ENCODE measurements at places on chromosomes 11 and 22. TPM values are rescaled to one million over a fixed set of nuclear protein-coding genes. Genes with fewer than 3 reads are reported as not detected.
A peak's percentile ranks its signal among the peaks of the same experiment; 100 is the strongest.

GRCh38 chr22:31212783-31213629, 908 bp downstream of the LIMK2 start:
- DNase-seq = no peak

Gene SBF2
- 31.7 TPM for total RNA-seq

- DNase-seq = no peak
These were observed 673.3 kb downstream of the CNTN5 start for GRCh38 chr11:99693941-99694492.

- no peak for DNase-seq
These were observed 16.8 kb downstream of the MUC2 start for GRCh38 chr11:1091332-1092083.

- DNase-seq = no peak
These were observed 51.6 kb downstream of the DHCR7 start for GRCh38 chr11:71396548-71397123.

DNA sequence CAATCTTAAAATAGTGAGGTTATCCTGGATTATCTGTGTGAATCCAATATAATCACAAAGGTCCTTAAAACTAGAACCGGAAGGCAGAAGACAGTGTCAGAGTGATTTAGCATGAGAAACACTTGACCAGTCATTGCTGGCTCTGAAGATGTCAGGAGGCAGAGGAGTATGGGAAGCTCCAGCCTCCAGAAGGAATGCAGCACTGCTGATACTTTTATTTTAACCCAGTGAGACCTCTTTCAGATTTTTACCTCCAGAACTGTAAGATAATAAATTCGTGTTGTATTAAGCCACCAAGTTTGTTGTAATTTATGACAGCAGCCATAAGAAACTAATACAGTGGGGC, 134.4 kb upstream of the ZC3H12C start:
- DNase-seq = no peak

Gene FGF19
- total RNA-seq = not detected

GRCh38 chr22:49132009-49132408, 695.7 kb downstream of the BRD1 start:
- no peak for DNase-seq

Gene PATE4
- total RNA-seq = not detected

- DNase-seq = no peak
These were observed 113.6 kb upstream of the ANO5 start for GRCh38 chr11:22079133-22079872.

DNA sequence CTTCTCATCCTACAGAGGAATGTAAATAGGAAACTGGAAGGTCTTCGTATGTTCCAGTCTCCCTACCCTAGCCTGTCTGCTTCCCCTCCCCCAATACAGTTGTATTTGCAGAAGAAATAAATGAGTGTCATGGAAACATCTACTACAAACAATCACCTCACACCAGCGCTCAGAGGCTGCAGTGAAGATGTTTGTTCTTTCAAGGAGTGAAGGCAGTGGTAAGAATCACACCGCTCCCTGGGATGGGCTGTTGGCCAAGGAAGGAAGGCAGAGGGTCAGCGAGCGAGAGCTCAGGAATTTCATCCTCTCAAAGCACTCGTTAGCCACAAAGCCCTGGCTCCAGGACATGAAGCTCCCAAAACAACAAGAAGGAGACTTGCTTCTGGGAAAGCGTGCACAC, 1.1 kb upstream of the IGSF9B start:
- no peak for DNase-seq

DNA sequence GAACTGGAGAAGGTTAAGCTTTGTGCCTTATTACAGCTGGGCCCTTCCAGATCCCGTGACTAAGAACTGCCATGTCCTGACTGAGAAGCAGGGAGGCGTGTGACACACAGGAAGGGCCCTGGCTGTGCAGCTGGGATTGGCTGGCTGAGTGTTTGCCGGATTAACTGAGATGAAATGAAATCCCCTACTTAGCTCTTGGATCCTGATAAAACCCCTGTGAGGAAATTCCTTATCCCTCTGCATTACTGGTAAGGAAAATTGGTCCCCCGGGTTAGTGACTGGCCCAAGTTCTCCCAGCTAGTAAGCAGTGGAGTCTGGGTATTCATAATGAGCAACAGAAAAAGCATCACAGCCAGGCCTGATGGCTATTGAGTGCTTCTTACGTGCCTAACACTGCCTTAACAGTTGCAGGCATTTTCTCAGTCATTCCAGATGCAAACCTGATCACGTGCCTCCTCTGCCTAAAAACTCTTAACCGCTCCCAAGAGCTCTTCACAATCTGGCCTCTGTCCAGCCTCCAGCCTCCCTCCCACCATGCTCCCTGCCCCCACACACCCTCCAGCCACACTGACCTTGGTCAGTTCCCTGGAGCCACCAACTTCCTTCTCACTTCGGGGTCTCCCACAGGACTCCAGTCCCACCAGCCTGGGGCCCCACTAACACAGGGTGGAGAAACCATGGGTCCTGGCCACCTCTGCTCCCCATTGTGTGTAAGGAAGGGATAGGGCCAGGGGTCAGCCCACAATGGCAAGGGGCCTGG, 37.8 kb downstream of the ARRB1 start:
- DNase-seq = no peak

Gene MPPED2
- 0.39 TPM for total RNA-seq

GRCh38 chr11:118366287-118366686, 6.9 kb downstream of the UBE4A start:
- DNase-seq = no peak

Gene LUZP2
- total RNA-seq = not detected

Gene FXYD6
- total RNA-seq = 7.3 TPM

DNA sequence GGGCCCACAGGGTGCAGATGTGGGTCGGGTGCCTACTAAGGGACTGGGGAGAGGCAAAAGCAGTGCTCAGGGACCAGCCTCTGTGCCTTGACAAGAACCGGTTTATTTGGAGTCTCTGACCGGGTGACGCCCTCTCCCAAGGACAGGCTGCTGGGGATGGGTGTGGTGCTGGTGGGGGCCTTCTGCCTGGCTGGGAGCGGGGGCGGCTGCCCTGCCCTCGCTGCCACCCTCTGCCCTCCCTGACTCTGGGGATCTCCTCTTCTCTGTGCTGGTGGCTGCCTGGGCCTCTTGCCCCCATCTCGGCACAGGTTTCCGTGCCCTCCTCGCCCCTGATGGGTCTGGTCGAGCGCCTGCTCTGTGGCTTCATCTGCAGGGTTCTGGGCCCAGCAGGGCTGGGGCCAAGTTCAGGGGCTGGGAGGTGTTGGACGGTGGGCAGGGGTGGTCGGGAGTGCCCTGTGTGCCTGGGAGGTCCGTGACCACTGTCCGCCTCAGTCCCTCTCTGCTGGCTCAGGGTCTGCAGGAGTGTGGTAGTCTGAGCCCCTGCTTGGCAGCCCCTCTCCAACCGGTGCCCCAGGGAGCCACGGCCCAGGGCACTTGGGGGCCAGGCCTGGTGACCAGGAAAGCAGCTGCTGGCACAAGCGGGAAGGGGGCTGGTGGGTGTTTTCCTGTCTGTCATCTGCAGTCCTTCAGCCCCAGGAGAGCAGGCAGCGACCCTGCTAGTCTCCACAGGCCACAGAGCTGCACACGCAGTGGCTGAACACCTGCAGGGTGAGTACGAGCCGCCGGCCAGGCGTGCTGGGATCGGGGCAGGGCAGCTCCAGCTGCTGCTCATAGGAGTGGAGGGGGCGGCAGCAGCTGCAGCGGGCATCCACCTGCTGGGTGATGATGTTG, 23.5 kb downstream of the MUC6 start:
- no peak for DNase-seq

- DNase-seq = peak; percentile 31
These were observed 10.5 kb upstream of the MFNG start for GRCh38 chr22:37496651-37497050.

DNA sequence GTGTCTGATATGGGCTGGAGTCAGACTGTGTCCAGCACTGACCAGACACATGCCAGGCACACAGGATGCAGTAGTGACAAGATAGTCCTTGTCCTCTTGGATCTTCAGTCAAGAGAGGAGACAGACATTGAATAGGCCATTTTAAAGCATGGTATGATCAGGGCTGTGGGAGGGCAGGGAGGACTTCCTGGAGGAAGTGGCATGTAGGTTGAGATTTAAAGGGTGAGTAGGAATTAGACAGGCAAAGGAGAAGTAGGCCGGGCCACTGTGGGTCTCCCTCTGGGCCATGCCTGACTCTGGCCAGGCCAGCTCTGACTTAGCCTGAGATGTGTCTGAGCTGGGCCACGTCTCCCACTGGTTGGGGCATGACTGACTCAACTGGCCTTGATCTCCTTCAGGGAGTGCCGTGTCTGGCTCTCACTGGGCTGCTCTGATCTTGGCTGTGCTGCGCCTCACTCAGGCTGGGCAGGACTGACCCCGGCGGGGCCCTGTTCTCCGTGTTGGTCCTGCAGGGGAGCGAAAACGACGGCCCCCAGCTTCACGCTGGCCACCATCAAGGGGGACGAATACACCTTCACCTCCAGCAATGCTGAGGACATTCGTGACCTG, 71.2 kb downstream of the MYO7A start:
- DNase-seq = no peak

- DNase-seq = no peak
These were observed 2.5 kb downstream of the CD81 start for GRCh38 chr11:2379466-2380174.

GRCh38 chr11:108994887-108995286, 330.0 kb downstream of the DDX10 start:
- no peak for DNase-seq

DNA sequence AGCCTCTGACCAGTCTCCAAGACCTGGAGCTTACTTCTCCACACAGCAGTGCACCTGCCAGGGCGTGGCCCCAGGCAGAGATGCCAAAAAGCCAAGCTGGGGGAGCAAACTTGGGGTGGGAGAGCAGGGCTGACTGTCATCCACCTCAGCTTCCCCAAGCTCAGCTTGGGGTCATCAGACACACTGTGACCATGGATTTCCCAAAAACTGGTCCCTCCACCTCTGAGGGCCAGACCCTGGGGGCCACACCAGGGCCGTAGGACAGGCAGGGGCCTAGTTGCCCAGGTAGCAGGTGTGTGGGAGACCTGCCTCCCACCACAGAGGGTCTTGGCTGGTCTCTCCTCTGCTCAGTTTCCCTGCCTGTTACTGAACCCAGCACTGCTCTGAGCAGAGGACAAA, 30.6 kb downstream of the ARVCF start:
- no peak for DNase-seq

GRCh38 chr11:45676522-45677095, 11.2 kb upstream of the CHST1 start:
- DNase-seq = no peak

Gene PARVA
- total RNA-seq = 25.5 TPM

DNA sequence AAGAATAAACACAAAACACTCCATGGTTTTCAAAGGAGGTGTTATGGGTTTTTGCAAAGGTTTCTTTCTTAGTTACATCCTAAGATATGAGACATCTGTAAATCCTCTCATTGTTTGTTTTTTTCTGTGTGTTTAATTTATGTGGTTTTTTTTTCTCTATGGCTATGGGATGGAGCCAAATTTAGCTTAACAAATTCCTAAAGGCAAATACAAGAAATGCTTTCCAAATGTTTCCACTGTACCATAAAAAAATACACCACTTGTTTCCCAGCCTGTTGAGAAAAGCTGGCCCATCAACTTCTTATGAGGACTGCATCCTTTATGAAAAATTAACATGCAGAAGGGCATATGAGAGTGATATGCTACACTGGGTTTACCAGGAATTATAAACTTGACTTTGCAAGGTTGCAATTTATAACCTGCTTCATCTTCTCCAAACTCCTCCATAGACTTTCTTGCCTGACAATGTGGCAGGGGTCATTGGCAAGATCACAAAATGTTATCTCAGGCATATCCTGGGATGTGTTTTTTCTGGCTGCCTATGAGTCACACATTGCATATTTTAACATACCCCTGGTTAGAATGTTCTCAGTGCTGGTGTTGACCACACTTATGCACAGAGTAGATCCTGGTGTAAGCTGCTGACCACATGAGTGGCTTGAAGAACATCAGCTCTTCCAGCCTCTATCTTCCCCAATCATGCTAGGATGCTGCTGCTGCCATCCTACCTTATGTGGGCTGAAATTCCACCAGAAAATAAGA, 137.6 kb upstream of the TTC12 start:
- no peak for DNase-seq

DNA sequence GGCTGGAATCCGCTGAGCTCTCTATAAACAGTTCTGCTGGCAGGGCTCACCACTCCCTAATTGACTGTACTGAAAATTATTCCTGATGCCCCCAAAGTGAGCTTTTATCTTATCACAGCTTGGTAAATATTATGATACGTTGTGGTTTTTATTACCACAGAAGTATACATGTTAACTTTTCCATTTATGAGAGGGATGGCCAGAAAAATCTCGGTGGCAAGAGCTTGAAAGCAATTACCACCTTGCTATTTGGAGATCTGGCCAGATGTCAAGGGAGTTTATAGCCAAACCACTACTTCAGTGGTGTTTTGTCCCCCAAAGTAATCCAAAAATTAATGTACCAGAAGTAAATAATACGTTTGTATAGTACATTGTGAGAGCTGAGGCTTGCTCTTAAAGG, 75.4 kb upstream of the RCN1 start:
- no peak for DNase-seq

DNA sequence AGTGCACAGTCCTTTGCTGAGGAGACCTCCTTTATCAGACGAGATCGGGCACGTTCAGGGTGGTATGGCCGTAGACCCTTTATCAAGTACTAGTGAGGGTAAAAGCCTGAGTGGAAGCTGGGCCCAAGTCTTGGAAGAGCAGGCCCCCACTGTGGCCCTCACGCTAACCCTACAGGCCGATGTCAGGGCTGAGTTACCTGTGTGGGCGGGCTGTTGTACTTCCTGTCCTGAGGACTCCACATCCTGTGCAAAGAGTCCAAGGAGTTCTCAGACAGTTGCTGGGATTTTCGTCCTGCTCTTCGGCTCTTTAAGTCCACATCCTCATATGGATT, 34.9 kb downstream of the RPL27A start:
- no peak for DNase-seq

DNA sequence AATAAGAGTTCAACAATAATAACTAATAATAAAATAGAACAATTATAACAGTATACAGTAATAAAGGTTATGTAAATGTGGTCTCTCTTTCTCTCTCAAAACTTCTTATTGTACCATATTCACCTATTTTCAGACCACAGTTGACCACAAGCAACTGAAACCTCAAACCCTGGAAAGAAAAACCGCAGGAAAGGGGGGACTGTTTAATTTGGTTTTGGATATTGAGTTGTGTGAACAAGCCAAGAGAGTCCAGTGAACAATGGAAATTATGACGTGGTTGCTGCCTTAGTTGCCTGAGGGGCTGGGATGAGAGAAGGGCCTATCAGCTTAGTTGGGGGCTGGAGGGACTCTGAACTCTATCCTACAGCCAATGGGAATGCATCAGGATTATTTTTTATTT, 178.7 kb upstream of the POU2AF2 start:
- DNase-seq = no peak

Gene MRGPRX4
- 0.51 TPM for total RNA-seq

Gene GAL
- 0.76 TPM for total RNA-seq

Gene EMID1
- total RNA-seq = 15.9 TPM

Gene CNTN5
- not detected for total RNA-seq

- DNase-seq = no peak
These were observed at the start of gene PATE1 for GRCh38 chr11:125745979-125746378. Gene PATE1 (plus strand): TSS chr11:125746279. CDS start chr11:125746305, 26 bp downstream.

Gene PRSS23
- total RNA-seq = 196 TPM

- no peak for DNase-seq
These were observed 414.4 kb upstream of the CADM1 start for GRCh38 chr11:115918576-115918975.

Gene CYTH4
- 0.13 TPM for total RNA-seq

Gene USH1C
- not detected for total RNA-seq

Gene CLDN25
- total RNA-seq = not detected
